Ascending aorta (tissue), 2 donors: ENCODE measurements at places on chromosomes 1 and 21.

- H3K27ac ChIP-seq, result no peak overlapping the region
- H3K4me1 ChIP-seq, result no peaks in the 10 kb centered on the region
- no peaks in the 10 kb centered on the region for H3K27me3 ChIP-seq
- no peak for DNase-seq
- H3K36me3 ChIP-seq, result no peaks in the 10 kb centered on the region
Measured at GRCh38 chr1:16677552-16678431, 11.0 kb upstream of the RNU1-3 start.

DNA sequence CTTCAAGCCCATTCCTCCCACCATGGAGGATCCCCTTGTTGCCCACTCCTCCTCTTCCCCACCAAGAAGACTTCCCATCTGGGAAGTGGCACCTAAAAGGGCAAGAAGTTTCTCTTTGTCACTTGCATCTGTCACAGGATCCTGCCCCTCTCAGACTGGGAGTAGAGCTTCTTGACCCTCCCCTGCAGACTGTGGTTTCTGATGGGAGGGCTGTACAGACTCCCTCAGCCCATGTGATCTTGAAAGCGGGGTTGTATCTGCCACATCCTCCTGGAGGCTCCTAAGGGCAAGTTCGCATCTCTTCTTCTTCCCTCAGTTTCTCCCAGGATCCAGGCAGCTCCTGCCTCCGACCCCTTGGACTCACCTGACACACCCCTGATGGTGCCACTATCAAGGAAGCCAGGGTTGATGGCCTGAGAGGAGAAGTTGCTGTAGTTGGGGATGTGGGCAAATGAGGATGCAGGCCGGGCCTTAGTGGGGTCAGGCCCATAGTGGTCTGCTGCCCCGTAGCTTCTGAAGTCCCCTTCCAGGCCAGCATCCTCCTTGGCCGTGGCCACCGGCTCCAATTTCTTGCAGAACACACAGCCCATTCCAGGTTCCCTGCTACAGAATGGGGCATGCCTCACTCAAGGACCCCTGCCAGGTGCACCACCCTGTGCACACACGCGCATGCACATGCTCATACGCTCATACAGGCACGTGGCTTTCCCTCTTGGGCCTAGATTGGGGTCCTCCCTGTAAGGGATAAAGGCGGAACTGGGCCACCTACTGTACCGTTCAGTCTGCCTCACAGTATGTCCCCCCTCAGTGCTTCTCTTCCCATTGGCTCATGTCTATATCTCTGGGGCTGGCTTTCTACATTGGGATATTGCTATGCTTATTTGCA lies 11.4 kb downstream of the FGR start:
- no peak for DNase-seq
- H3K4me1 ChIP-seq, result no peaks in the 10 kb centered on the region
- H3K27me3 ChIP-seq, result no peaks in the 10 kb centered on the region

- no peaks in the 10 kb centered on the region for H3K4me1 ChIP-seq
- DNase-seq, result no peak
- no peak overlapping the region for H3K27ac ChIP-seq
- no peaks in the 10 kb centered on the region for H3K27me3 ChIP-seq
Measured at GRCh38 chr1:78916986-78917385, 89.5 kb downstream of the ADGRL4 start.

DNA sequence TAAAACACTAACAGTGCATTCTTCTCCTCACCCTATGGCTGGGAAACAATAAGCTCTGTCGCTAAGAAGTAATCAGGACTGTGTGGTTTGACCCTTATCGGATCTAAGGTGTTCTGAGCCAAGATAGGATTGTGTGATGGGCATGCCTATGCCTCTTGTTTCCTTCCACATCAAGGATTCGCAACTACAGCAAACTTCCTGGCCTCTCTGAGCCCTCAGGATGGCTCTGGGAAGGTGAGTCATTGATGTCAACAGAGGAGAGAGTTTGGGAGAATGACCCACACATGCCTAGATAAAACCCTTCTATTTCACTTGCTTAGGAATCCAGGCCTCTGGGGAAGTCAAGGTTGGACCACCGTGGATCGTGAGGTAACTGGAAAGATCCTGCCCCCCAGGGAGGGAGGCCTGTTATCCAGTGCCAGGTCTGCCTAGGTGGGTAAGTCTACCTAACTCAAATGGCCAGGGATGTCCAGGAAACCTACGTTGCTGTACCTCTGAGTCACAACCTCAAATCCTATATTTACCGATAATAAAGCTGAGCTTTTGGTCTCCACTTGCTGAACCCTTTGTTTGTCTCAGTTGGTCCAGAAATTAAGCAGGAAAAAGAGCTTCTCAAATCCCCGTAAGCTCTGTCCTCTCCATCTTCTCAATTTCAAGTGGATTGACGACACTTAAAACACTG lies 27.4 kb downstream of the TIAM1 start:
- no peaks in the 10 kb centered on the region for H3K27me3 ChIP-seq
- DNase-seq, result no peak
- no peaks in the 10 kb centered on the region for H3K4me1 ChIP-seq
- no peak overlapping the region for H3K27ac ChIP-seq
- H3K4me3 ChIP-seq, result no peak overlapping the region

DNA sequence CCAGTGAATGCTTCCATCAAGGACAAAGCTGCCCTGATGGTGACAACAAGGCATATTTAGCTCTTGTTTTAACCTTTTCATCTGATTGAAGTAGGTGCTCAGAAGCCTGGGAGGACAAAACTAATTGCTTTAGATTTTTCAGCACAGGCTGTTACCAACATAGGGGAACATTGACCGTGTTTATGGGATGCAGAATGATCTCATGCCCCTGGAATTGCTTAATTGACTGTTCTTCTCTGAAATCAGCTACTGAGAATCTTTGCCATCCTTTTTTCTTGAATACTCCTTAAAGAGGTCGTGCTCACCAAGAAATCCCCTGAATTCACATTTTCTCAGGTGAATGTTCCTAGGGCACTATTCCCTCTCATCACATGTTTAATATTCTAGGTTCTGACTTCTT lies 95.9 kb upstream of the CCDC190 start:
- no peaks in the 10 kb centered on the region for H3K27me3 ChIP-seq
- no peak overlapping the region for H3K4me3 ChIP-seq
- no peaks in the 10 kb centered on the region for H3K36me3 ChIP-seq
- no peaks in the 10 kb centered on the region for H3K4me1 ChIP-seq
- no peak for DNase-seq
- no peak overlapping the region for H3K27ac ChIP-seq

GRCh38 chr1:153390938-153391710 lies at the start of gene S100A8:
Gene S100A8 (minus strand): TSS chr1:153391073. CDS start chr1:153390535, 538 bp downstream.
- no peak within 1 kb of the TSS for H3K27ac ChIP-seq
- no peaks in the 10 kb centered on the region for H3K27me3 ChIP-seq
- peak; percentile 74 for DNase-seq
- H3K4me3 ChIP-seq, result no peak within 1 kb of the TSS
- no peaks in the 10 kb centered on the region for H3K36me3 ChIP-seq

DNA sequence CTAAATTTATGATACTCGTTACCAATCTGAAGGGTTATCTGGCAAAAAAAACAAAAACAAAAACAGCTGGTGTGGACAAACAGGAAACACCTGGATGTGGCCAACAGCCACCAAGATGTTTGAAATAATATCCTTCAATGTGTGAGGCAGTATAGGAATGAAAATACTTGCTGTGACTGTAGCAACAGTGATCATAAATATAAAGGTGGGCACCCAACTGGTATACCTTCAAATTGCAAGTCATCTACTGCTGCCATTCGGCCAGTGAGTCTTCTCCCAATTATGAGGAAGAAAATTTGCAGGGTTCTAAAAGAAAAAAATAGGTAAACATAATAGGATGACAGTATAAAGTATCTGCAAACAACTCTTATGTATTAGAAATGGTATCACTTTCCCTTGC lies 916 bp downstream of the YIPF1 start:
- H3K4me3 ChIP-seq, result peak overlapping the region; percentile 83
- peaks cover 13% of the 10 kb centered on the region for H3K36me3 ChIP-seq
- H3K27ac ChIP-seq, result peak overlapping the region; percentile 87
- no peaks in the 10 kb centered on the region for H3K27me3 ChIP-seq
- H3K4me1 ChIP-seq, result peaks cover 9% of the 10 kb centered on the region
- no peak for DNase-seq

- no peak for DNase-seq
- H3K4me3 ChIP-seq, result no peak overlapping the region
- H3K36me3 ChIP-seq, result peaks cover 38% of the 10 kb centered on the region
- no peak overlapping the region for H3K27ac ChIP-seq
Measured at GRCh38 chr1:248814351-248814750, 11.4 kb downstream of the SH3BP5L start.

DNA sequence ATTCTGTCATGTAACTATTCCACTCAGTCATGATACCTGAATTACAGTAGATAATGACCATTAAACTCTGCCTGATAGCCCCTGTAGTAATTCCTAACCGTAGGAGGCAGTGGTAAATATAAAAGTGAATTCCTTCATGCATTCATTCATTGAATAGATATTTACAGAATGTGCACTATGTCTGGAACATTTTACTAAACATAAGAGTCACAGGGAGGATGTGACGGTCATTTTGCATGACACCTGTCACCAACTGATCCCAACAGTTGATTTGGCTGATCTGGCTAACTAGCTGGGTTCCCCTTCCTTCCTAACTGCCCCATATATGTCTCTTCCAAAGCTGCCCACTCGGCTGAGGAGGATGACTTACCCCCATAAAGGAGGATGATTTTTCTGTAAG lies 2.2 kb upstream of the RNPC3 start:
- H3K27me3 ChIP-seq, result no peaks in the 10 kb centered on the region
- H3K27ac ChIP-seq, result no peak overlapping the region
- no peak overlapping the region for H3K4me3 ChIP-seq
- DNase-seq, result no peak
